ENCODE measurements at places on chromosomes 2 and 18.

DNA sequence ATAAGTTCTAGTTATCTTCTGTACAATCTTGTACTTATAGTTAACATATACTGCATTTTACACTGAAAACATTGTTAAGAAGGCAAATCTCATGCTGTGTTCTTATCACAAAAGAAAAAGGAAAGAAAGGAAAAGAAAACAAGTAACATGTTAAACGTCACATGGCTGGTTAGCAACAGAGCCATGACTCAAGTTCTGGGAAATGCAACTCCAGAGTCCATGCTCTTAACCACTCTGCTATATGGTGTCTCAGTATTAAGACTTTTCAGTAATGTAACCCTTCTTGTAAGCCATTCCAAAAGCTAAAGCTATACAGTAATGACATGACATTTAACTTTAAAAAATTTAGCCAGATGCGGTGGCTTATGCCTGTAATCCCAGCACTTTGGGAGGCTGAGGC lies 181.4 kb downstream of the BARD1 start:
- no peak for DNase-seq

DNA sequence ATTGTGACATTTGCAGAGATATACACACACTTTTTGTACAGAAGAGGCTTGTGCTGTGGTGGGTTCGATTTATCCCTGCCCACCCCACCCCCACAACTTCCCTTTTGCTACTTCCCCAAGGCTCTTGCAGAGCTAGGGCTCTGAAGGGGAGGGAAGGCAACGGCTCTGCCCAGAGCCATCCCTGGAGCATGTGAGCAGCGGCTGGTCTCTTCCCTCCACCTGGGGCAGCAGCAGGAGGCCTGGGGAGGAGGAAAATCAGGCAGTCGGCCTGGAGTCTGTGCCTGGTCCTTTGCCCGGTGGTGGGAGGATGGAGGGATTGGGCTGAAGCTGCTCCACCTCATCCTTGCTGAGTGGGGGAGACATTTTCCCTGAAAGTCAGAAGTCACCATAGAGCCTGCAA lies 40.0 kb downstream of the STEAP3 start:
- DNase-seq: no peak

DNA sequence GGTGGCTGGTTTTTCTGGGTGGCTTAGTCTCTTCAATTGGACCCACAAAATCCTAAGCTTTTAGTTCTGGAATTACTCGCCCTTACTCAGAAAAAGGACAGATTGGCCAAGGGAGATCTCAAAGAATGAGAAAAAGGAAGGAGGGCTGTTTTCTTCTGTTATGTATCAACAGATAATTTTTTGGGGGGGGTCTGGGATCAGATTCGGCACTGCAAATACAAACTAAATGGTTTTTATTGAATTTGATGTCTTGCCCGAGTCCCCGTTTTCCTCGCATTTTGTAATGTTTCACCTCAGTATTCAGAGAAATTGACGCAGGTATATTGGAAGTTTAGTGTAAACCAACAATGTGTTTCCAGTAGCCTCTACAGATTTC lies 762 bp downstream of the YIPF4 start:
- no peak for DNase-seq

DNA sequence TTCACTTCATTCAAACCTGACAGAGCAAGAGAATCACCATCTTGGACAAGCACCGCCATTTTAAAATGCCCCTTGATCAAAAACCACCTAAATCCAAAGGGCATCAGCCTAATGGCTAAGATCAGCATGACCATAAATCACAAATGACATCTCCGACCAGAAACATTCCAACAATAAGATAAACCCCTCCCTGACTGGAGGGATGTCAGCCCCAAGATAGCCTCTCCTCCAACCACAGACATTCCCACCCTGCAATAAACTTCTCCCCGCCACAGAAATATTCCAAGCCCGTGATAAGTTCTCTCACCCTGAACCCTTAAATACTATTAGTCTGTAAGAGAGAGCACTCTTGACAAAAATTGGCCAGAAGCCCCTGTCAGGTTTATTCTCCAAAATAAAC lies 21.6 kb upstream of the LYPD1 start:
- no peak for DNase-seq

DNA sequence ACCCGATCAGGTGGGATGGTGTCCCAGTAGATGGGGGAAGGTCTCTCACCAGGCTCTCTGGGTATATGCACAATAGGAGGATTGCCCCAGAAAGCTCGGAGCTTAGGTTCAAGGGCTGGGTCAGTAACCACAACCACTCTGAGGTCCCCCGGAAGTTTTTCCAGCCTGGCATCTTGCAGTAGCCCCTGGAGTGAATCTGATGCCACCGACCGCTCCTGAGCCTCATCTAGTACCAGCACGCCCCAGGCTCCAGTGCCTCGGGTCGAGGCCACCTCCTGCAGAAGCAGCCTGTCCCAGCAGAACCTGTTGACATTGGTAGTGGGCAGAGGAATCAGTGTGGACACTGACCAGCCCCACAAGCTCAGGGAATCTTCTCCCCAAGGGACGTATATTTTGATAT lies 2.0 kb downstream of the DQX1 start:
- no peak for DNase-seq

- no peak for DNase-seq
Measured at GRCh38 chr18:41263956-41264355, 691.1 kb upstream of the PIK3C3 start.

GRCh38 chr2:110702514-110703380 lies 24.9 kb upstream of the BUB1 start:
- DNase-seq: no peak

All from activated CD4-positive, alpha-beta T cell treated with anti-CD3 and anti-CD28 coated beads, Interleukin-2, Interleukin-4, amounts not matched to agents 100 ng/mL and 50 ng/mL, durations not matched to agents 16 hours and 8 hours (primary cell).